Stimulated activated CD4-positive, alpha-beta T cell treated with anti-CD3 and anti-CD28 coated beads, Interleukin-15, amount 100 ng/mL, for 1 hour (primary cell): ENCODE measurements at places on chromosomes 6 and 20.

- DNase-seq: no peak
Observed at GRCh38 chr6:54103497-54103896, 7.7 kb upstream of the MLIP start.

- no peak for DNase-seq
Observed at GRCh38 chr20:1687053-1687452, 29.5 kb upstream of the SIRPG start.

GRCh38 chr6:107616775-107617174 lies 126.9 kb downstream of the SOBP start:
- DNase-seq: no peak

- DNase-seq: no peak
Observed at GRCh38 chr6:96301781-96302180, 219.8 kb upstream of the UFL1 start.

DNA sequence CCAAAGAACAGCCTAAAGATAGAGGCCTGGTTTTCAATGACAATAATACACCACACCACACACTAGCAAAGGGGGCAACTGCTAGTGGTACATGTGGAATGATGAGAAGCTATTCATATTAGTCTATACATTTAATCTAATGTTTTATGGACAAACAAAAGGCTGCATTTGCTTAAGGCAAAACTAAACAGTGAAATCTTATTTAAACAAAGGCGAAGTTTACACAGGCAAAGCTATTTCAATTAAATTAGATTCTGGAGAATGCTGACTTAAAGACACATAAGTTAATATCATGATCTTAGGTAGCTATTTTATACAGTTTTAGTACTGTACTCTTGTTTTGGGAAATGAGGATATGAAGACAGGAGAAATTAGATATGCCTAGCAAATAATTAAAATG lies 53.9 kb upstream of the SIM1 start:
- DNase-seq: no peak

GRCh38 chr20:58192567-58192966 lies 35.9 kb downstream of the ANKRD60 start:
- DNase-seq: peak; percentile 22

DNA sequence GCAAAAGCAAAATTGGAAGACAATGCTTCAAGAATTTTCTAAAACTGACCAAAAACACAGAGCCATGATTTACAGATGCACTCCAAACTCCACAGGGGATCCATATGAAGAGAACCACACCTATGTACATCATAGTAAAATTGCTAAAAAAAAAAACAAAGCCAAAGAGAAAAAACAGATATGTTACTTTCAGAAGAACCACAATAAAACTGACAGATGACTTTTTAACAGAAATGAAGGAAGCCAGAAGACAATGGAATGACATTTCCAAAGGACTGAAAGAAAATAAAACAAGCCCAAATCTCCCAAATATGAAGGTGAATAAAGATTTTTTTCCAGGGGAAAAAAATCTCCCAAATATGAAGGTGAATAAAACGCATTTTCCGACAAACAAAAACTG lies 17.5 kb downstream of the TRERF1 start:
- DNase-seq: no peak

DNA sequence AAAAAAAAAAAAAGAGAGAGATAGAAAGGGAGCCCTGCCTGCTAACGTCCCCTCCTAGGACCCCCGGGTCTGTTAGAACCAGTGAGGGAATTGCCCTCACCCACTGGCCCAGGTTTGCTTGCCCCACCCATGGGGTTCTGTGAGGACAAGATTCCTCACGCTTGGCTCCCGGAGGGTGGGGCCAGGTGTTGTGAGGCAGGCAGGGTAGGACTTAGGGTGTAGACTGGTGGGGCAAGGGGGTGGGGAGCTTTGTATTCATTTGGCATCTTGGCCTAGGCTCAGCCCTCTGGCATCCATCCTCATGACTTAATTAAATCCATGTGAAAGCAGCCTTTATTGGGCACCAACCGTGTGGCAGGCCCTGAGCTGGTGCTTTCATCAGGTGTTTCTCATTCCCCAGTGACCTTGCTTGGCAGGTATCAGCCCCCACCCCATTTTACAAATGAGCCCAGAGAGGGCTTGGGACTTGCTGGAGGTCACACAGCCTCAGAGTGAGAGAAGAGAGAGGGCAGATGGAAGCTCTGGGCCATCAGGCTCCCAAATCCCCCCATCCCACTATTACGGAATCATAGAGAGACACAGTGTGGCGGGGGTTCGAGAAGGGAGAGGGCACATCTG lies 19.0 kb downstream of the RAB44 start:
- no peak for DNase-seq

DNA sequence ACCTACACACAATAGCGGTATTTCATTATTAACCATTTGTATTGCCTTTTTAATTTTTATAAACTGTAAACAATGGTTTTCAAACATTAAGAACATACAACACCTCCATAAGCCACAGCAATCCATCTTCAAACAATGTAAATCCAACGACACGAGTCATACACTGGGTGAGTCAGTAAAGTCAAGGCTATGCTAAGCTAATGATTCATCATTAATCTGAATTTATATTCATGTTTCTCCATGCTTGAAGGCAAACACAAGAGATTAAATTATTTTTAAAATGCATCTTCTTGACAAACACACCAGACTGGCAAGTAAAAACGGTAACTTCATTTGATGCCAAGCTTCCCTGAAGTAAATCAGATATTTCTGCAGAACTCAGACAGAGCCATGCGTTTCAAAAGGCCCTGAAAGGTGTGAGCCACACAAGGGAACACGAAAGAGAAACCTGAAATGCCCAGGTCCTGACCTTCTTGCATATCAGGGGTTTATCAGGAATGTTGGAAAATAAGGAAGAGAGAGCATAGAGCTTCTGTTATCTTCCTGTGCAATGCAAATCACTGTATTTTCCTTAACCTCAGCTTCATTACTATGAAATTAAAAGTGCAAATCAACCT lies 162.5 kb downstream of the ALDH8A1 start:
- DNase-seq: no peak

GRCh38 chr20:59146780-59147565 lies 16.6 kb upstream of the ZNF831 start:
- DNase-seq: no peak

DNA sequence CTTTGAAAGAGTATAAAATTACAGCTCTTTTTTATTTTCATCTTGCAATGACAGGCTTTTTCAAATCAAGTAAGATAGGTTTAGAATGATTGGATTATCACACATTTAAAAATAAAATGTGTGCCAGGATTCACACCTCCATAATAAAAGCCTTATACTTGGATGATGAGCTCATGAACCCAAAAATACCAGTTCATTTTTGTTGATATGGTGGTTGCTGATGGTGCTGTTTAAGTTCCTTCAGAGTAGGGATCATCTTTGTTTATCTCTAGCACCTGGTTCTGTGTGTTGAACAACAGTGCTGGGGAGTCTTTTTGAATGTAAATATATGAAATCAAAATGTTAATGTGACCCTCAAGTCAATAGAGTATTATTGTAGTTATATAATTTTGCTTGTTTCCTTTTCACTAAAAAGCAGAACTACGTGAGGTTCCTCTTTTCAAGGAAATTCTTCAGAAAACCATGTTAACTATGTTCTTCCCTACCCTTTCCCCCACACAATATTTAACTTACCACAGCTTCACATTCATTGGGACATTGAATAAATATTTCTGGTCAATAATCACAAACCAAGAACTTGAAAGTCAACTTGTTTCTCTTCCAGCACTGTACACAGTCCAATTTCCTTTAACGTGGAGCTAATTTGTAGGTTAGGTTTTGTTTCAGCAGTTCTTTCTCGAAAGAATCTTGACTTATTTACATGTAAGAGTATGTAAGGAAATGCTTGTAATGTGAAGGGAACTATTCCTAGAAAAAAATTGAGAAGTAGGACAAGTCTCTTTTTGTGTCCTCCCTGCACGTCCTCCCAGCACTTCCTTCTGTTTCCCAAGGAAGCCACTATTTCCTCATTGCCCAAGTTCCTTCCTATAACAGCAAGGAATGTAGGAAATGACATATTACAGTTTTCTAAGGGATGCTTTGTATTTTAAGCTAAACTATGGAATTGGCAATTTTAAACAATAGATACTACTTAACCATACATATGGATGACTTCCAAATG lies 945.9 kb upstream of the CITED2 start:
- DNase-seq: no peak

- DNase-seq: no peak
Observed at GRCh38 chr6:138289739-138290138, 71.4 kb upstream of the PBOV1 start.

DNA sequence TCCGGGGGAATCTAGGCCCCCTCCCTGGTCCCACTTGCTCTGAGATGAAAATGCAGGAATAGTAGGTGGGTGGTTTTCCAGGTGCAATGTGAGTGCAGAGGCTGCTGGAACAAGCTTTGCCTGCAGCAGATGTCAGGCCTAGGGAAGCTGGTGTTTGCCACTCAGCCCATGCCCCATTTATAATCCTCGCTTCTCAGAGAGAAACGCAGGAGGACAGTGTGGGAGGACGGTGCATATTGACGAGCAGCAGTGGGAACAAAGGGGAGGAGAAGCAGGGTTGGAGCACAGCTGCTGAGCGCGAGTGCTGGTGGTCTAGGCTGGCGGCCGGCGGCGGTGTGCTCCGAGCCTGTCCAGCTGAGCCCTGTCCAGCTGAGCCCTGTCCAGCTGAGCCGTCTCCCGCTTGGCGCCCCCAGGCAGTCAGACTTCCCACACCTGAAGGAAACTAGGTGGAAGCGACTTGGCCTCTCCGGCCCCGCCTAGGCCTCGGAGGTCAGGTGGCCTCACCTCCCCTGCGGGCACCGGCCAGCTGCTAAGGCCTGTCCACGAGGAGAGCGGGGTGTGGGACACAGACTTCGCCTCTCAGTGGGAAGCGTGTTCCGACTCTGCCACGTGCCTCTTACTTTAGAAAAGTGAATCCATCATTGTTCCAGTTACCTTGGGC lies 49.7 kb upstream of the FRMD1 start:
- no peak for DNase-seq

DNA sequence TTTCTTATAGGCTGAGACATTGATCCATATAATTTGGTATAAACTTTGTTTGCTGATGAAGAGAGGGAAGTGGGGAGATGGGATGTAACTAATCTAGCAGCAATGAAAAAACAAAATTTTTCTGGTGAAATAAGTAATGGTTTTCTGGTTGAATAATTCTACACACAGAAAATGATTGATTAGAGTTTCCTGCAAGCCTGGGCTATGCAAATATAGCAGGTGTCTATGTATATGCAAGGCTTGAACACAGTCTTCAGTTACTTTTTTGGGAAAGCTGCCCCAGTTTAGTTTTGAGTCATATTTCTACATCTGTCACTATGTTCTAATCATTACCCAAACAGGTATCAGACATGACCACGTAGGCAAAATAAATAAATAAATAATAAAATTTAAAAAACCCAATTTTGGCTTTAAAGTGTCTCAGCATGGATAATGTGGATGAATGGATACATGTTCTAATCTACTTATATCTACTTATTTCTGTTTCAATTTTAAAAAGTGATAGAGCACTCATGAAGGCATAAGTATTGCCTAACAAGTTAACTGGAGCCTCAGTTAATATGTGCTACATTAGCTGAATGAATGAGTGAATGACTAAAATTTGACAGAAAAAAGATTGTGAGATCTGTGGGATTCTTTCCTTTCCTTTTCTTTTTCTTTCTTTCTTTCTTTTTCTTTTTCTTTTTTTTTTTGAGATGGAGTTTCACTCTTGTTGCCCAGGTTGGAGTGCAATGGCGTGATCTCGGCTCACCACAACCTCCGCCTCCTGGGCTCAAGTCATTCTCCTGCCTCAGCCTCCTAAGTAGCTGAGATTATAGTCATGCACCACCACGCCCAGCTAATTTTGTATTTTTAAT lies 37.2 kb upstream of the TFB1M start:
- no peak for DNase-seq

GRCh38 chr6:24043848-24044247 lies 82.2 kb upstream of the NRSN1 start:
- no peak for DNase-seq

GRCh38 chr6:122143813-122144601 lies 255.4 kb upstream of the HSF2 start:
- DNase-seq: no peak

- DNase-seq: no peak
Observed at GRCh38 chr20:3704087-3704486, 8.3 kb downstream of the SIGLEC1 start.

GRCh38 chr6:41967312-41968287 lies 26.0 kb upstream of the CCND3 start:
- DNase-seq: no peak

DNA sequence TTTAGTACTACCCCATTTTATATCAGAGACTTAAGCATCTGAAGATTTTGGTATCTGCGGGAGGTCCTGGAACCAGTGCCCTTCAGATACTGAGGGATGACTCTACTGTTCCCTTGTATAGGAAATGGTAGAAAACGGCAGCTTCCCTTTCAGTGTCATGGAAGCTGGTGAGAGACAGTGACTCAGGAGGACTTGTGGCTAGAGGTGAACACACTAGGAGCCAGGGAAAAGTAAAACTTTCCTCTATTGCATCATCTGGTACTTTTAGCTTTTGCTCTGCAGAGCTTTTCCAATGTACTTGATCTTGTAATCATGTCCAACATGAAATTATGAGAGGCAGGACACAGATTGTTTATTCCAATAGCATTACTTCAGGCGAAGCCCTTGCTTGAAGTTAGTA lies 45.0 kb downstream of the RNF144B start:
- no peak for DNase-seq

GRCh38 chr6:166023273-166023989 lies 144.2 kb downstream of the TBXT start:
- no peak for DNase-seq

- DNase-seq: no peak
Observed at GRCh38 chr6:168030218-168030746, 32.8 kb downstream of the KIF25 start.

DNA sequence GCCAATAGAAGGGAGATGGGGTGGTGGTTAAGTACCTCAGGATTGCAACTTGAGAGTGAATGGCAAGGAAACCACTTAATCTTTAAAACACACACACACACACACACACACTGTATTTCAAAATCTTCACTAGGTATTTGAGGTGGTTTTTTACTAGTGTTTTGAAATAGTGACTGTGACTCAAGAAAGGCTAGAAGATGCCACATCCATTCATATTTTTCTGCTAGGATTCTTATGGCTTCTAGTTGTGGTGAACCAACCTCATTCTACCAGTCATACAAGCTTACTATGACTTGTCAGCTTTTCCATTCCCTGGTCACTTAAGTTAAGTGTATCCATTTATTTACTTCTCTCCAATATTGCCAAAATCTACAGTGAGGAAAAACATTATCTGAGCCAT lies 519.4 kb upstream of the JAG1 start:
- no peak for DNase-seq
